ENCODE measurements at places on chromosomes 16 and 17. TPM values are rescaled to one million over a fixed set of nuclear protein-coding genes. Genes with fewer than 3 reads are reported as not detected.

- no peak for DNase-seq
Observed at GRCh38 chr17:18194394-18194793, 10.8 kb downstream of the ALKBH5 start.

DNA sequence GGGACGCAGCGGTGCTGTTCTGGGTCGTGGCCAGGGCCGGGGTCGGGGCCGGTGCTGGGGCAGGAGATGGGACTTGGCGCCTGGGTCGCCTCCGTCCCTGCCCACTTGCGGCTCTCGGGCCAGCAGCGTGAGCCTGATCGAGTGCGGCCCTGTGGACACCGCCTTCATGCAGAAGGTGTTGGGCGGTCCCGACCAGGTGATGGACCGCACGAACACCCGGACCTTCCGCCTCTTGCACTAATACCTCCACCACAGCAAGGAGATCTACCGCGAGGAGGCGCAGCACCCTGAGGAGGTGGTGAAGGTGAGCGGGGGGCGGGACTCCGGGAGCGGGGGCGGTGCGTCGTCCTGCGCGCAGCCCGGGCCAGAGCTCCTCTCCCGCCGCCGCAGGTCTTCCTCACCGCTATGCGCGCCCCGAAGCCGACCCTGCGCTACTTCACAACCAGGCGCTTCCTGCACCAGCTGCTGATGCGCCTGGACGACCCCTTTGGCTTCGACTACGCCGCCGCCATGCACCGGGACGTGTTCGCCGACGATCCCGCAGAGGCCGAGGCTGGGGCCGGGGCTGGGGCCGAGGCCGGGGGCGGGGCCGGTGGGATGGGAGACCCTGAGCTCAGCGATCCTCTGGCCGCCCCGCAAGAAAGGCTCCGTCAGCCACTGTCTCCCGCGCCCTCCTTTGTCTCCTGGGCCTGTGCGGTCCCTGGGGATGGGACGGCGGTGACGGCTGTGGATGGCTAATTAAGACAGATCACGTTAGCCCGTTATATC, 4.5 kb upstream of the HSD17B1 start:
- no peak for DNase-seq

DNA sequence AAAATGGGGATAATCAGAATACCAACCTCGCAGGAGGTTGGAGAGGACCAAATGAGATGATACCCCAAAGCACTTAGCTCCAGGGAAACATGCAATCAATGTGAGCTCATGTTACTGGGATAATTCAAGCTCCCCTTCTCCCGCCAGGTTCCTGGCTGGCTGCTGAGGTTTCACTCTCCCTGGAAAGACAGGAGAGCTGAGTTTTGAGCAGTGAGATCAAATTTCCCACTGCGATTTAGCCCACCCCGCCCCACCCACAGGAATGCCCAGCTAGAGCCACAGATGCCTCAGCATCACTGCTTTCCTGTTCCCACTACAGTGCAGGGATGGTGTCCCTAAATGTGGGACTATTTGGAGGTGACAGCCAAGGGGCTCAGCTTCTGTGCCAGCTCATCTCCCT, 56.7 kb downstream of the ZNF423 start:
- DNase-seq: no peak

The SGCA gene
- 1.1 TPM for total RNA-seq

GRCh38 chr16:2766430-2767139, 10.5 kb downstream of the ELOB start:
- DNase-seq: no peak

The AP1G1 gene
- total RNA-seq: 20.9 TPM

DNA sequence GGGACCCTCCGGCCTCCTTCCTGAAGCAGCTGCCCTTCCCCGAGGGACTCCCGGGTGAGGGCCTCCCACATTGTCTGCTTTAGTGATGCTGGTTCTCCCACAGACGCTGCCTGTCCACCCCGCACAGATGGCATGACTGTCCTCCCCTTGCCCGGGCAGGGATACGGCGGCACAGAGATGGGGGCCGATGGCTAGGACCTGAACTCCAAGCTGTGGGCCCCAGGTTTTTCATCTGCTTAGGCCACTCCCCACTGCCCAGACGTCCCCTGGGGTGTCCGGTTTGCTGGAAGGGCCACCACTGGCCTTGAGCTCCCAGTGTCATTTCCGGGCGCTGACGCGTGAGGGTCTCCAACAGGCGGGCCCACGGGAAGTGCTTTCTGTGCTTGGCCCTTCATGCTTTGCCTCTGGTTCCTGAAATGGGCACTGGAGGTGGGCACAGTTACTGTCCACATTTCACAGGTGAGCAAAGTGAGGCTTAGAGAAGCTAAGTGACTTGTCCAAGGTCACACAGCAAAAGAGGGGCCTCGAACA, 87.4 kb upstream of the CBX4 start:
- DNase-seq: no peak

The PPP1R1B gene
- not detected for total RNA-seq

DNA sequence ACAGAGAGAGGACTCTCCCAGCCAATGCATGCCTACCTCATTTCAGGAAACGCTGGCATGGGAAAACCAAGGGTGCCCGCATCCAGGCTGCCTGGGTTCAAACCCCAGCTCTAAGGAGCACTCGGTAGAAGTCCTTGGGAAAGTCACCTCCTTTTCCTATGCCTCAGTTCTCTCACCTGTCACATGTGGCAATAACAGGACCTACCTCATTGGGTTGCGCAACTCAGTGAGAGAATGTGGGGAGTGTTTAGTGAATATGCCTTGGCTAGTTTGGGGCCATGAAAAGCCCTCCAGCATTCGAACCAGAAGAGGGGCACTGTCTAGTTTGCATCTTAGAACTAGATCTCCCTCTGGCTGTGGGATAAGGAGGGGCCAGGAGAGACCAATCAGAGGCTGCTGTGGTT, 9.0 kb upstream of the NXPH3 start:
- no peak for DNase-seq

DNA sequence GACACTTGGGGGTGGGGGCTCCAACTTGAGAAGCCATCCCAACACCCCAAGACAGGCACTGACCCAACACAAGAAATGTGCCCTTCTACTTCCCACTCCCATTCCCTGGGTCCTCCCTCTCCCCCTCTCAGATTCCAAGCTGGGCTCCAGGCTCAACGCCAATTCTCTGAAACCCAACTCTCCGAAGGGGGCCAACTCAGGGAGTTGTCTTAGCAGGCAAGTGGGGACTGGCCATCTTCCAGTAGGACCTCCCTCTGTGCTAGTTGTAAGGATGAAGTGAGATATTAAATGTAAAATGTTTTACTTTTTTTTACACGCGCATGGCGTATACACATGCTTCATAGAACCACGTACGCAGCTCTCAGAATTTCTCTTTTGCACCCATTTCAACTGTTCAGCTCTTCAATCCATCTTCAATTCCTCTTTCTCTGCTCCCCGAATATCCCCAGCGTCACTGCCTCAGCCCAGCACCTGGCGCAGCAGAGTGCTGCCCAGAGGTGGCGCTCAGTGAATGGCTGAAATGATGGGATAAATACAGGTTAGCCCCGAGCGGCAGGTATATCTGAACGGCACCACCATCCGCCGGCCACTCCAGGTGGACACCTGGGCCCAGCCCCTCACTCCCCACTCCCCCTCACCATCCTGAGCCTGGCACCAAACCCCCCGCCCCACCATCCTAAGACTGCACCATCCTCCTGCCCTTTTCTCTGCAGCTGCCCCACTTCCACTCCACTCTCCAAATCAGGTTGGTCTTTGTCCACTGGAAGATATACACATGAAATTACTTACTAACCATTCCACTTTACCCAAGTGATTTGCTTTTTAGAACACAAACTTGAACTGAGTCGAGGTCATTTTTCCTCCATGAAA, 43.9 kb upstream of the TNRC6C start:
- no peak for DNase-seq

The G6PC1 gene
- total RNA-seq: not detected

GRCh38 chr16:10090816-10091215, 91.4 kb downstream of the GRIN2A start:
- DNase-seq: no peak
